ENCODE measurements at places on chromosomes 6 and 20.

DNA sequence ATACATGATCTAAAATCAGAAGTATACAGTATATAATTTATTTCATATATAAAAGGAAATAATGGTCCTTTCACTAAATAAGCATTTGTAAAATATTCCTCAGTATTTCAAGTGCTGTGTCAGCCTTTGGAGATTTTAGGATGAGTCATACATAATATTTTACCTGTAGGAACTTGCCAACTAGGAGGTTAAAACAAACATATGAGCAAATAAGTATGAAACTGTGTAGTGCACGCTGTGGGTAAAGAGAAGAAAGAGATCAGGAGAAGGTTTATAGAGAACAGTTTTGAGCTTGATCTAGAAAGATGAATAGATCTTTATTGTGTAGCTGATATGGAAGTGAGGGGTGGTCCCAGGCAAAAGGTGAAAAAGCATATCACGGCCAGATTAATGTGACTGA is 169.9 kb upstream of the RNF217 start:
- DNase-seq = no peak

DNA sequence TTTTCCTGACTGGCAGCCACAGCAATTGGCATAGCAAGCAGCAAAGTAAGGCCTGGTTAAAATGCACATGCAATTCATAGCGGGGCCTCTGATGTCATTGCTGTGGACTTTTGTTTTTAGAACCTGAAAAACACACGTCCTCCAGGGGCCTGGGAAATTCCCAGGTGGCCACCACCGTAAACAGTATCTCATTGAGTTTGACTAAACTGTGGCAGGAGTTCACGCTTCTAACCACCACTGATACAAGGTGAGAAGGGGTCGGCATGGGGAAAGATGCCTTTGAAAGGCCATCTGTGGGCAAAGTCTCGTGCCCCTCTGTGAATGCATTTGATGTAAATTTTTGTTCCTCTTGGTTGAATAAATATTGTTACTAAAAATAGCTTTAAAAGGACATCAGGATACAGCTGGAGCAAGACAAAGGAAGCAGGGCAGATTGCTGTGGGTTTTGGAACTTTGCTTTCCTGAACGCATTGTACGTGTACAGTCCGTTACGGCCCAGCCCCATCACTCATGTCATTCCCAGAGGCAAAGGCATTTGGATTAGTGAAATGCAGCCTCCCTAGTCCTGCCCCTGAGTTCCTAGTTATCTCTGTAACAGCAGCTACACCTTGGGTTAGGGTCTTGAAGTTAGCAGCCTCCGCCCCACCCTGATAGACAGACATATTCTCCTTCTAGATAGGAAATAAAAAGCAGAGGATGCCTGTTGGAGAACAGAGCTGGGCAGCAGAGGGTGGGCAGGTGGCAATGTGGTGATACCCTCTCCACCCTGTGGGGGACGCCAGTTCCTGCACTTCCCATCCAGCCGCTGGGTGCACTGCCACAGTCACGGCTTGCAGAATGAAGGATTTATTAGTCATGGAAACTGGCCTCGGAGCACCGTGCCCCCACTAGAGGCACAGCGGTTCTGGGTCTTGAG is 80.3 kb downstream of the ZDHHC14 start:
- peak; percentile 97 for DNase-seq

DNA sequence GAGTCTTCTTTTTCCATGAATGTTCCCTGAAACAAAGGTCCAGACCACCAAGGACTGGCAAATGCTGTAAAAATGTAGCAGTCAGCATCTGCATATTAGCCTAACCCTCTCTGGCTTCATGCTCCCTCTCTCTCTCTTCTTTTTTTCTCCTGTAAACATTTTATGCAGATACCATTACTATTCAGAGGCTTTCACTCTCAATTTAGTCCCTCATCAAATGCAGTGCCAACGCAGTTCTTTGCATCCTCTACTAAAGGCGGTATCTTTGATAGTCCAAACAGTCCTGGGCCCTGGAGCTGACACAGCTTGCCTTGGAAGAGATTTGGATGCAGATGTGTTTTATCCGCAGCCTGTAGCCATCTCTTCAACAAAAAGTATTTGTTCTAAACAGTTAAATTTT is 167.1 kb upstream of the MMS22L start:
- no peak for DNase-seq

- peak; percentile 50 for DNase-seq
These were observed 19.2 kb downstream of the JAG1 start for GRCh38 chr20:10654630-10655029.

DNA sequence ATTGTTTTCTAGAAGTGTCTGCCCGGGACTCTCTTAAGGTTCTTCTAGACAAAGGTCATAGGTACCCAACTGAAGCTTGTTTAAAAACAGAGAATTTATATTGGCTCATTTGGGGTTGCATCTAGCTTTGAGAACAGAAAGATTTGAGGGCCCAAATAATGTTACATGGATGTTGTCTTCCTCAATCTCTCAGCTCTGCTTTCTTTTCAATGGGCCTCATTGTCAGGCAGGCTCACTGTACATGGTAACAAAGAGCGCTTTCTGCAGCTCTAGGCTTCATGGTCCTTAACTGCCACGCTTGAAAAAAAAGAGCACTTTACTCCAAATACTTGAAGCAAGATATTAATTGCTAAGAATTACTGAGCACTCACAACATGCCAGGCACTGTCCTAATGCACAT is 22.2 kb downstream of the NHLRC1 start:
- DNase-seq = no peak
